ENCODE measurements at places on chromosomes 12 and 14.

GRCh38 chr12:124303579-124304313 lies 8.9 kb downstream of the RFLNA start:
- no peak for DNase-seq

DNA sequence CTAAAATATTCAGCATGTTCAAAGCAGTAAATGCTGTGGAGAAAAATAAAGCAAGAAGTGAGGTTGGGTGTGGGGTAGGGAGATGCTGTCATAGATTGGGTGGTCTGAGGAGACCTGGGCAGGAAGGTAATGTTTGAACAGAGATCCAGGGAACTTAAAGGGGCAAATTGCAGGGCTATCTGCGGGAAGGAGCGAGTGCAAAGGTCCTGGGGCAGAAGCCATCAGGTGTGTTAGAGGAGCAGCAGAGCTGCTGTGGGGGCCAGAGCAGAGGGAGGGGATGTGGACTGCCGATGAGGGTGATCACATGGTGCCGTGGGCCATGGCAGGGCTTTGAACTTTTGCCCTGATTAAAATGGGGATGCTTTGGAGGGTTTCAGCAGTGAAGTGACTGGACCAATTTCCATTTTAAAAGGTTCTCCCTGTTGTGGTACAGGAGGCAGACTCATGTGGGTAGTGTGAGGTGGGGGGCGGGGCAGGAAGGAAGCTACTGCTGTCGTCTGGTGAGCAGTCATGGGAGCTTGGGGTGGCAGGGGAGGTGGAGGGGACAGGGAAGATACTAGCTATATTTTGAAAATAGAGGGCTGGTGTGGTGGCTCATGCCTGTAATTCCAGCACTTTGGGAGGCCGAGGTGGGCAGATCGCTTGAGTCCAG lies 145.0 kb downstream of the AACS start:
- no peak for DNase-seq

DNA sequence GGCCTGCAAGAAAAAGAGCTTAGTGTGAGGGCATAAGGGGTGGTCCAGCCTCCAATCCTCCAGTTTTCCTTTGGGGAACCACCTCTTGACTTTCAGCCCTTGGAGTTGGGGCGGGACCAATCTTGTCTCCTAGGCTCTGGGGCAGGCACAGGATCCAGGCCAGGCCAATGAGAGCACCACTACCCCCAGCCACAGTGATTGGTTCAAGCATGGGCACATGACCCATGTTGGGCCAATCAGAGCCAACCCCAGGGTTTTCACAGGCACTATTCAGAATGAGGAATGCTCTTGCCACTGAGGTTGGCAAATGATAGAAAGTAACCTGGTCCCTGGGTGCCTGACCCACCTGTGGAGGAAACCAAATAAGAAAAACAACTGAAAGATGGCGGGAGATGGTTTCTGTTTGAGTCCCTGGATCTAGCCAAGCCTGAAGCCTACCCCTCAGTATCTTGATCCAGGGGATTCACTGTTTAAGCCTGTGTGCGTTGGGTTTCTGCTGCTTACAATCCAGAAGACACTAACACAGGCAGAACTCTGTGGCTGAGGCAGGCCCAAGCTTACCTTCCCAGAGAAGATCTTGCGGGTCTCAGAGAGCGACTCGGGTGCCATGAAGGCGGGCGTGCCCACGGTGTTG lies 42.9 kb downstream of the P2RX4 start:
- DNase-seq, result no peak

- no peak for DNase-seq
Measured at GRCh38 chr14:99359906-99360305, 87.9 kb upstream of the BCL11B start.

GRCh38 chr12:28172434-28173030 lies 17.7 kb upstream of the CCDC91 start:
- DNase-seq, result no peak

DNA sequence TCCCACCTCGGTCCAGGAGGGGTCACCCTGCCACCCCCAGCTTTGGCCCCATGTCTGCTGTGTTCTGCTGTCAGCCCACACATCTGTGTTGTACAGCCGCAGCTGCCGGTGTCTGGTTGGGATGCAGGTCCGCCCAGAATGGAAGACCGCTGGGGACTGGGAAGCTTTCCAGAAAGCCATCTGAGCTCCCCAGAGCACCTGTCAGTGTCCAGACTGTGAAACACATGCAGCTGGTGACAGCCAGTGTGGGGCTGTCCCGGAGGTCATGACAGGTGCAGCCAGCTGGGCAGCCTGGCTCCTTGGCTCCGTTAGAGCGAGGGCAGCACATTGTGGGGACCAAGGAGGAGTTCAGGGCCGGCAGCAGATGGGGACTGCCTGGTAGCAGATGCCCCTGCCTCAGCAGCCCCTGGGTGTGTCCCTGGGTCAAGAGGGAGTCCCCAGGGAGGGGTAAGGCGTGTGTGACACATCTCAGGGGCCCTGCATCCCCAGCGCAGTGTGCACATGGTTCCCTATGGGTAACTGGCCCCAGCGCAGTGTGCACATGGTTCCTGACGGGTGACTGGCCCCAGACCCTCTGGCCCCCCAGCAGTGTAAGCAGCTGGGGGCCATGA lies 16.4 kb downstream of the CEP170B start:
- DNase-seq, result no peak

DNA sequence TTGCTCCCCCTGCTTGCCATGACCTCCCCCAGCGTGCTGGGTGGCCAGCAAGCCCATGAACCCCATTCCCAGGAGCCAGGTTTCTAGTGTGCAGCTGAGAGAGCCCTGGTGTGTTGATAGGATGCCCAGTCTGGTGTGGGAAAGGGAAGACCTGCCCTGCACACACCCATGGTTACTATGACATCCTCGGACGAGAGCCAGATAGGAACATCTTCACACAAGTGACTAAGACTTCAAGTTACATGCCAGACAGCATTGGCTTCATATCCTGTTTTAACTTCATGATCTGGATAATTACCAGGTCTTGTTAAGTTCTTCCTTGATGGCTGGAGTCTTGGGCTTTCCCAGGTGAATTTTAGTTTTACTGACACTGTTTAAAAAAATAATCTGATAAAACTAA lies 196.6 kb upstream of the EGLN3 start:
- no peak for DNase-seq

DNA sequence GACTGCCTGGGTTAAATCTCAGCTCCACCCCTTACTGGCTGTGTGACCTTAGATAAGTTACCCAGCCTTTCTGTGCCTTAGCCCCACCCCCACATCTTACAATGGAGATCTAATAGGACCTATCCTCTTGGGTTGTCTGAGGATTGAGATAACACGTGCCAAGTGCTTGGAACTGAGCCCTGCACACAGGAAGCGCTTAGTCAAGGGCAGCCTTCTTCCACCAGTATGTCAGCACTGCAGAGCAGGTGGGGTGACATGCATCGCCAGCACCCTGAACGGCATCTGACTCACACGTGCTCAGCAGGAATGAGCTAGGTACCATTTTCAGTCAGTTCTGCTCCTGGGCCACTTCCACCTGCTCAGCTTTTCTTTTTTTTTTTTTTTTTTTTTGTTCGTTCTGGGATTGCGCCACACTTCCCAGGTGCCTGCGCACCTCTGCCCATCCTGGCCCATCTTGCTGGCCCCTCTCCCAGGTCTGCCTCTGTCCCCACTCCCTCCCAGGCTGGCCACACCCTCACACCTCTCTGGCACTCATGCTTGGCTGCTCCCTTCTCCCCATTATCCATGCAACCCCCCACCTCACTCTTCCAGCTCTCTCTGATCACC lies 19.6 kb downstream of the LGMN start:
- no peak for DNase-seq

DNA sequence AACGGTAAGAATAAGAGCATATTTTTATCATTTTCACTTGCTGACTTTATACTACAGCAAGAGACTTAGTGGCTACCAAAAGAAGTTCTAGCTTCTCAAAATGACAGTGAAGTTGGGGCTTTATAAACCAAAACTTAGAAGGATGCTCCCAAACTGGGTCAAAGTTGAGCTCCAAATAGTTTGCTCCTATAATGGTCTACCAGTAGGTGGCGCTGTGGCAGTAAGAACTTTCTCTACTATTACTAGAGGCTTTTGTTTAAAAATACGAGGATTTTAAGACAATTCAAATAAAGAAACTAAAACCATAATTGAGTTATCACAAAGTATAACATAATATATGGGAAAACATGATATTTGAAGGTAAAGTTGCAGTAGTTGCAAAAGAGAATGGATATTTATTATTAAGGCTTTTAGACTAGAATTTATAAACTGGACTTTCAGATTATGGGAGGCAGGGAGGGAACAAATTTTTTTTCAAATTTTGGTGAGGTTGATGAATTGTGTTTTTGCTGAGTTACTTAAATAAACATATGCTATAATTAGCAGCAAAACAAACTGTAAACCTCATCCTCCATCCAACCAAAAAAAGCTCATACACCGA lies 75.0 kb downstream of the TGFB3 start:
- peak; percentile 13 for DNase-seq

DNA sequence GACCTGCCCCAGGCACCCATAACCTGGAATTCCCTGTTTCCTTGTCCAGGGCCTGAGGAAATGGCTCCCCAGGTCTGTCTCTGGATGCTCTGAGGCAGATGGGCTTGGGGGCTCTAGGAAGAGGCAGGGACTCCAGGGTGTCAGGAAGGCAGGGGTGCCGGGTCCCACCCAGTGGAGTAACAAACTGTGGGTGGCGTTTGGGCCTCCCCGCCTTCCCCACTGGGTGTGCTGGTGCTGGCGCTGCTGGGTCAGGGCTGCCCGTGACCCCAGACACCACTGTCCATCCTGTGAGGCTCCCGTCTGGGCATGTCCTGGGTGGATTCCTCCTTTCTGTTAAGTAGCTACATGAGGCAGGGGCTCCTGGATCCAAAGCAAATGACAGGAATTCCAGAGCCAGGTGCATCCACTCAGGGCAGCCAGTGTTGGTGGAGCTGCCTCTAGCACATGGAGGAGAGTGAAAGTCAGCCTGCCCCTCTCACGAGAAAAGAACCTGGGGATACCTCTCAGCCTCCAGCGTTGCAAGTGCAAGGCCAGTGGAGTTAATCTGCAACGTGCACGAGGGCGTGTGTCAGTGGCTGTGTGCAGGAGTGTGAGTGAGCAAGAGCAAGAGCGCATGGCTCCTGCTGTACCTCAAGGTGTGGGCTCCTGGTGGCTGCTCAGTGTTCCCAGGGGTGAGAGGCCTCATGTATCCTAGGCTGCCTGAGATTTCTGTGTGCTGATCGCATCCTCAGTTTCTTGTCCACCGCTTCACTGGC lies 403.1 kb downstream of the TMEM121 start:
- DNase-seq, result no peak

- DNase-seq, result no peak
Measured at GRCh38 chr12:3326850-3327780, 163.9 kb upstream of the PRMT8 start.

DNA sequence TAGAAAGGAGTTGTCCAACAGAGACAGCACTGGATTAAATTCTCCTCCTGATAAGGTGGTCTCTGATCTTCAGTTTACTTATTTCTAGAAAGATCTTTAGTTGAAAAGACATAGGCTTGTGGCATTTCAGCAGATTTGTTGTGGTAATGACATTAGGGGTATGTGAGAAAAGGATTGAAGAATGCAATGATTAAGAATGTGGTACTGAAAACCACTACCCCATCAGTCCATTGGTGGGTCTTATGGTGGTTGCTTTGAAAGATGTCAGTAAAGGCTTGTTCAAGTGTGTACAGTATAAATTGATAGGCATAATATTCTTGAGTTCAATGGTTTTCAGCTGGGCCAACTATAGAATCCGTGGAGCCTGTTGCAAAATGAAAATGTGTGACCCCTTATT lies 10.8 kb downstream of the PPFIBP1 start:
- no peak for DNase-seq

DNA sequence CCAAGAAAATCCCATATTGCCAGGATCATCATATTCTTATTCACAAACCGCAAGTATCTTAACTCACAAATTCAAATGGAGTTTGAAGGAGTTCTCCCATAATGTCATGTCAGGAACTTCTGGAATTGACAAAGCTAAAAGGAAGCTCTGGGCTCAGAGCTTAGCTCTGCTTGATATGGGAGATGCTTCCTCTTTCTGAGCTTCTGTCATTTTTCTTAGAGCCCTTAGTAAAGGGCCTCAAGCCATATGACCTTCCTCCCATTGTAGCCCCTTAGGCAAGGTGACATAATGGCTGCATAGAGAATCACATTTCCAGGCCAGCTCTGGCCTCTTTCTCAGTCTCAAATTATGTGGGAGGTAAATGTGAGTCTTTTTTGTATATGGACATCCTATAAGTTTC lies 40.9 kb downstream of the SLC4A8 start:
- no peak for DNase-seq

GRCh38 chr14:102417001-102417431 lies 54.3 kb downstream of the TECPR2 start:
- DNase-seq, result no peak

GRCh38 chr12:45726603-45727300 lies 2.8 kb upstream of the ARID2 start:
- DNase-seq, result no peak

- DNase-seq, result no peak
Measured at GRCh38 chr12:88325076-88325815, 183.1 kb downstream of the TMTC3 start.

- DNase-seq, result peak; percentile 23
Measured at GRCh38 chr14:90483571-90483974, 86.7 kb downstream of the CALM1 start.

GRCh38 chr14:57835766-57836165 lies 30.1 kb downstream of the SLC35F4 start:
- no peak for DNase-seq

GRCh38 chr14:22097586-22098292 lies 424.1 kb upstream of the OR4E1 start:
- DNase-seq, result no peak

DNA sequence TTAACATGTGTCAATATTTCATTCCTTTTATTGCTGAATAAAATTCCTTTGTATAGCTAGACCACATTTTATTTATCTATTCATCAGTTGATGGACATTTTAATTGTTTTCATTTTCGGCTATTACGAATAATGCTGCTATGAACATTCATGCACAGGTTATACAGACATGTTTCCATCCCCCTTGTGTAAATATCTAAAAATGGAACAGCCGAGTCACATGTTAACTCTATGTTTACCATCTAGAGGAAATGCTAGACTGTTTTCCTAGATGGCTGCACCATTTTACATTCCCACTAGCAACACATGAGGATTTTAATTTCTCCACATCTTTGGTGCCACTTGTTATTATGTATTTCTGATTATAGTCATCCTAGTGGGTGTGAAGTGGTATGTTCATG lies 49.2 kb downstream of the HECTD4 start:
- no peak for DNase-seq

DNA sequence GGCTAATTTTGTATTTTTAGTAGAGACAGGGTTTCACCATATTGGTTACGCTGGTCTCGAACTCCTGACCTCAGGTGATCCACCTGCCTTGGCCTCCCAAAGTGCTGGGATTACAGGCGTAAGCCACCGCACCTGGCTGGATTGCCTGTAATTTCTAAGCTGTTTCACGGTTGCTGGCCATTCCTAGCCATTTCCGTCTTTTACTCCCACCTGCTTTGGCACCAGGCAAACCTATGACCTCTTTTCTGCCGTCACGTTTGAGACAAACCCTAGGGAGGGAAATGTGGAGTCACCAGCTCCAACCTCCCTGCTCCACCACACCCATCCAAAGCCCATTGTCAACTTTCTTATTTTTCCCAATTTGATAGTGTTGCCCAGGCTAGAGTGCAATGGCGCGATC lies 1.2 kb downstream of the GPR132 start:
- DNase-seq, result no peak

GRCh38 chr12:29191267-29191850 lies 42.3 kb downstream of the FAR2 start:
- no peak for DNase-seq

All from activated effector memory CD4-positive, alpha-beta T cell treated with Interleukin-2 at 50 U/mL for 16 hours (primary cell).